ENCODE measurements at places on chromosomes 5 and 9.

GRCh38 chr9:100595391-100596199 lies 17.7 kb downstream of the CAVIN4 start:
- peak; percentile 17 for DNase-seq

DNA sequence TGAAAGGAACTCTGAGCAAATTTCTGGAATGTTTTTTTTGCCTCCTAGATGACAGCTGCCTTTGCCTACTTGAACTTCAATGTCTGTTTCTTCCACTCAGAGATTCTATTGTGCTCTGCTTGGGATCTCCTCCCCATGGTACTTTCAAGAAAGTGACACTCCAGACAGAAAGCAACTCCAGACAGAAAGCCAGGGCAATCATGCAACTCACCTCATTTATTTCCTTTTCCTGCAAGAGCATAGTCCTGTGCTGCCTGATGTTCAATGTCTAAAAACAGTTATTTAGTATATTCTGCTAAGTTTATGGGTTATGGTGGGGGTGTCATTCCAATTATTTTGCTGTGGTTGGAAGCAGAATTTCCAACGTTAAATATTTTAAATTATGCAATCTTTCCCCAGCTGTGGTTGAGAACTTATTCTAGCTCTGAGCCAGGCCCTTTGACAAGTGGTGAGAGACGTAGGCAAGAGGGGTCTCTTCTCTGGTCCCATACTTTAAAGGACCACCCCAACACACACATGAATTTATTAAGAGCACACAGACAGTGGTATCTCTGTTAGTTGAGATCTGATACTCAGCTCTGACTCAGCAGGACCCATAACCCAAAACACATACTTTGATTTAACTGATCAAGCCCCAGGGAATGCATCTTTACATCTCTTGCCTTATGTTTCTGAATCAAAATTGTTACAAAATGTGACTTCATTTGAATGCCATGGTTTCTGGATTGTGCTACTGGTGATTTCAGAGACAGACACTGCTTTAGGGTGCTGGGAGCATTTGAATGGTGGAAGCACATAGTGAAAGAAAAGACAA lies 39.5 kb upstream of the MAMDC2 start:
- no peak for DNase-seq

- DNase-seq = no peak
These were observed 132.7 kb downstream of the PDE4D start for GRCh38 chr5:59760785-59761348.

- DNase-seq = no peak
These were observed 580.8 kb downstream of the BNC2 start for GRCh38 chr9:16289639-16290038.

- DNase-seq = no peak
These were observed 271.0 kb upstream of the RIOK2 start for GRCh38 chr5:97454015-97454414.

GRCh38 chr9:93667627-93668026 lies 91.2 kb downstream of the PHF2 start:
- DNase-seq = no peak

DNA sequence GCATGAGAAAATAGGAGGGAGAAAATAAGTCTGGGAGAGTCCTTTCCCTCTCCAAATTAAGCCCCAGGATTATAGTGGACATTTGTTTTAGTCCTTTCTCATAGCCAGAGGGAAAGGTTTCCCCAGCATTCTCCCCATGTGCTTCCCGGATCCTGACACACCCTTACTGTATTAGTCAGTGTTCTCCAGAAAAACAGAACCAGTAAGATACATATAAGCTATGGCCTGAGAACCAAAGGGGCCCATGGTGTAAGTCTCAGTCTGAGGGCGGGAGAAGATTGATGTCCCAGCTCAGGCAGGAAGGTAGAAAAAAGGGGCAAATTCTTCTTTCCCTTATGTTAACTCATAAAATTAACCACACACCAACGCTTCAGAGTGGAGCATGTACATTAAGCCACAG lies 25.6 kb upstream of the SPATA31D4 start:
- DNase-seq = no peak

GRCh38 chr9:101311758-101312420 lies 72.9 kb downstream of the BAAT start:
- DNase-seq = peak; percentile 77

- no peak for DNase-seq
These were observed 473.1 kb downstream of the NR2F1-AS1 start for GRCh38 chr5:93107805-93108520.

DNA sequence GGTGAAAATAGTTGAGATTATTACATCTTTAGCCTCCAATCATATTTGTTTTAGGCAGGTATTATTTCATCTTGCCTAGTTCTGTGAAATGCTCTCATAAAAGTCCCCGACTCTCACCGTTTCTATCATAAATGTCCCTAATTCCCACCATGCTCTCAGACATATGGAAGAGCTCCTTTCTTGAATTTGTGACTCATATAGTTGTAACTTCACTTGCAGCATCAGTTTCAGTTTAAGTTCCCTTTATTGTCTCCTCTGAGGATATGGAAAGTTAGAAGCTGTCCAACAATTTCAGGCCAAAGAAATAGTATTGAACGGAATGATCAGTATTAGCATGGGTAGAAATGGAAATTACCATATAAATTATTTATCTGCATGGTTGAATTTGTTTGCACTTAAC lies 187.5 kb upstream of the NR4A3 start:
- DNase-seq = no peak

DNA sequence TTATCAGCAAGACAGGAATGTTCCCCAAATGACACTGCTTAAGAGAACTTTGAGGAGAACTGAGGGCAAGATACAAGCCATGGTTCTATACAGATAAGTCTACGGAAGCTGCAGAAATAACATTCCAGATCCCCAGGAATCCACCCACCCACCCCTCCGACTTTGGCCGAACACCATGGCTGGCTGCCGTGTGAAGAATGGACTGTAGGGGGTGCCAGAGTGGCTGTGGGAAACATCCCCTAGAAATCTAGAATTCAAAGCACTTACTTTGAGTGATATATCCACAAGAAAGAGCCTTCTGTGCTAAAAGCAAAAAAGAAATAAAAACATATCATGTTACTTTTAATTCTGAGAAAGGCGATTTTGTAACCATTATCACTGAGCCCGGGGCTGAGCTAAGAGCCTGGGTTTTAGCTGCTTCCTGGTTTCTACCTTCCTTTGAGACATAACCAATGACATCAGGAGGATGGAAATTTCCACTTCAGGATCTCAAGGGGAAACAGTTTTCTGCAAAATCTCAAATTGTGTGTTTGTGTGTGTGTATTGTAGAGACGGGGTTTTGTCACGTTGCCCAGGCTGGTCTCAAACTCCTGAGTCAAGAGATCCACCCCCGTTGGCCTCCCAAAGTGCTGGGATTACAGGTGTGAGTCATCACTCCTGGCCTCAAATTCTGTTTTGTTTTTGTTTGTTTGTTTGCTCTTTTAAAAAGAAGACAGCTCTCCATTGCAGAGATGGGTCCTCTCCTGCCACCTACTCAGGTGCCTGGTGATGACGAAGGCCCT lies 36.4 kb downstream of the GGTA1 start:
- no peak for DNase-seq

DNA sequence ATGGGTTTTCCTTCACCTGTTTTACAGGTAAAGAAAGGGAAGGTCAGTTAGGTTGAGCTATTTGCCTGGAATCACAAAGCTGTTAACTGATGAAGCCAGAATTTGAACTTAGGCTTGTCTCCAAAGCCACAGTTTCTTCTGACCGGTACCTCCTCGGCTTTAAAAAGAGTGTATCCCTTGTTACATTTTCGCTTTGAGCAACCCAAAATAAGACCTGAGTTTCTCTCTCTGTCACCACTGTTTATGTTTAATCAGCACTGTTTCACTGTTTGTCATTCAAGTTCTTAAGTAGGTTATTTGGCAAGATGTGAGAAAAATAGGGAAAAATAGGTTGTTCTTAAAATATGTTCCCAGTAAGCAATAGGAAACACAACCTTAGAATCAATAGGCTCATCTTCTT lies 84.6 kb downstream of the VCAN start:
- no peak for DNase-seq

DNA sequence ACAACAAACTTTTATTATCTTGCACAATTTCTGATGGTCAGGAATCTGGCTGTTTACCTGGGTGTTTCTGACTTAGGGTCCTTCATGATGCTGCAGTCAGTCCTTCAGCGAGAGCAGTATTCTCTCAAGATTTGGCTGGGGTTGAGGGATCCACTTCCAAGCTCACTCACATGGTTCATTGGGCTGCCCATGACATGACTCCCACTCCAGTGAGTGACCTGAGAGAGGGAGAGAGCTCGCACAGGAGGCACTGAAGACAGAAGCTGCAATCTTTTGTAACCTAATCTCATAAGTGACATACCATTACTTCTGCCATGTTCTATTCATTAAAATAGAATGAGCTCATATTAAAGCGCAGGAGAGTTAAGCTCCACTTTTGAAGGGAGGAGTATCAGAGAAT lies 212.6 kb downstream of the SPATA31D1 start:
- no peak for DNase-seq

DNA sequence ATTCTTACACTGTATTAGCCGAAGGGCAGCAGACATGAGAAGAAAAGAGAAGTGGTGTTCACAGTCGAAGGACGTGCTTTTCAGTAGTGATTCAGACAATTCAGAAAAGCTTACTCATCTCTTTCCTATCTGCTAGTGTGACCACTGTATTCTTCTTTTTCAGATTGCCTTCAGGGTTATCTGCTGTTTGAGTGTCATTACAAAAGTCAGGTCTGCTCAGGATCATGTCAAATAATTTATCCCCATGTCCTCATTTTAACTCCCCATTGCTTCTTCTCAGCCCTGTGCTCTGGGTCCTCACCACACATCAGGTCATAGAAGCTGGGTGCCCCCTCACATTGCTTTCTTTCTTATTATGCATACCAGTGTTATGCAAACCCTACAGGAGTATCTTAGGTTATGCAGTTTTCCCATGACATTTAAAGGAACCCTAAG lies 394.0 kb downstream of the CETN3 start:
- DNase-seq = no peak

- DNase-seq = no peak
These were observed 456.2 kb upstream of the NMUR2 start for GRCh38 chr5:152861231-152861630.

DNA sequence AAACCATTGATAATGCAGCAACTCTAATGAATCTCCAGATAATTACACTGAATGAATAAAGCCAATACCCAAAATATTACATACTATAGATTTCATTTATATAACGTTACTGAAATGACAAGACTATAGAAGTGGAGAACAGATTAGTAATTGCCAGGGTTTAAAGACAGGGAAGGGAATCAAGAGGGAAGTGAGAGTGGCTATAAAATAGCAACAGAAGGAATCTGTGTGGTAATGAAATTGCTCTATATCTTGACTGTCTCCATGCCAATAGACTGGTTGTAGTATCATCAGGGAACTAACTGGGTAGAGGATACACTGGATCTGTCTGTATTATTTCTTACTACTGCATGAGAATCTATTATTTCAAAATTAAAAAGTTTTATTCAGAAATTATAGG lies 396.5 kb upstream of the RPS23 start:
- no peak for DNase-seq

GRCh38 chr5:52638732-52639131 lies 149.0 kb upstream of the ITGA1 start:
- no peak for DNase-seq

DNA sequence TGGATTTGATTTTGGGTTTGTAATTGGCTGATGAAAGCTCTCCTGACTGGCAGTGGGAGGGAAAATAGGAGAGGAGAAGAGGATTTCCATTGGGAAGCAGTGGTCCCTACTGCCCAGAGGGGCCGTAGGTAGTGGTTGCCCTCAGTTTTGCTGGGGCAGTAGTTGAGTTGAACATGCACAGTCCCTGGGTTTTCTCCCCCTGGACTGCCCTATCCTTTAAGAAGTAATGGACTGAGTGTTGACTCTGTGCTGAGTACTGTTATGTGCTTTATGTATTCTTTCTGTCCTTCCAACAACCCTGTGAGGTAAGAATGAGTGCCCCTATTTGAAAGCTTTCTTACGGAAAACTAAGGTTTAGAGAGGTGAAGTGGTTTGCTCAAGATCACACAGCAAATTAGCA lies 111.2 kb upstream of the RPS23 start:
- DNase-seq = no peak

GRCh38 chr5:74257060-74257527 lies 383.4 kb downstream of the ENC1 start:
- DNase-seq = no peak

- DNase-seq = no peak
These were observed 10.1 kb upstream of the NXNL2 start for GRCh38 chr9:88524911-88525310.

DNA sequence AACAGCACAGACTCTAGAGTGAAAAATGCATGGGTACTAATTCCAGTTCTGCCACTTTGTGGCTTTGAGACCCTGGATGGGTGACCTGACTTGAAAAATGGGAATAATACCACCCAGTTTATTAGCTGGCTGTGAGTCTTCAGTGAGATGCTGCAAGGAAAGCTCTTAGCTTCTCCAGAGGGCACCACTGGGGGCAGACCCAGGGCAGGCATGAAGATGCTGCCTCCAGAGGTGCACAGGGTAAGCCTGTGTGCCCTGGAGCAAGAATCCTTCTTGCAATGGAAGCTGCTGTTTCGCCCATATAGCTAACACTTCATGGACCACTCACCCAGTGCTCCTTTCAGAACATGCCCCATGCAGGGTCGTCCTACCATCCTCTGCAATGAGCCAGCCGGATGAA lies 75.7 kb downstream of the C5orf15 start:
- DNase-seq = no peak

GRCh38 chr9:77916820-77917219 lies 114.8 kb downstream of the GNAQ start:
- no peak for DNase-seq

- DNase-seq = no peak
These were observed 681 bp upstream of the LHFPL2 start for GRCh38 chr5:78649211-78649695.

DNA sequence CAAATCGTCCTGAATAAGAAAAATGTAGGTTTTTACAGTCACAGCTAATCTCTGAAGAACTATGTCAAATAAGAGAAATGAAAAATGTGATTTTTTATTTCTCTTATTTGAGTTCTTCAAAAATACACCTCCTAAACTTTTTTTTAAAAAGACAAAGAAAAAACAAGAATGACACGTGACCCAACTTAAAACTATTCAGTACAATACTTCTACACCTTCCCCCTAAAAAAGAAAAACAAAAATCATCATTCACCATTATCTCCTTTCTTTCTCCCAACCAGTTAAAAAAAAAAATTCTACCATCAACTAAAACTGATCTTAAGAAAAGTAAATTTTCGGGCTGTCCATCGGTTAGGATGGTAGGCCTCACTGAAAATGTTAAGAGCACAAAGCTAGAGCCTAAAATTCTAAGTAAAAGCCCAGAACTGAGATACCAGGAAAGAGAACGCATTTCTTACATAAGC lies 2.1 kb downstream of the RNF145 start:
- DNase-seq = no peak

DNA sequence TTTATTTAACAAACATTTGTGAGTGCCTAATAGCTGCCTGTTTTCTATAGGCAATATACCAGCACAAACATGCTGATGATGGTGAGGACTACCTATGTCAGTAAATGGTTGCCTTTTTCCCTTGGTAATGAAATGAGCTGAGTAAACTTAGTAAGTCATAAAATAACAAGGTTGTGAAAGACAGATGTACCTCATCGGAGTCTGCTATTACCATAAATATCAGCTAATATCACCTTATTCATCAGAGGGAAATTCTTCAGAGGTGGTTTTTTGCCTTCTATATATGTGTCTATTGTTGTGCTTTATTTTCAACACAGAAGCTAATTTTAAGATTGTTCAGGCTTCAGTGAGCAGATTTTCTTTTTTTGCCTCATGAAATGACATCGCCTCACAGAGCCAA lies 1040.5 kb downstream of the DTWD2 start:
- DNase-seq = no peak

- no peak for DNase-seq
These were observed 97.4 kb downstream of the GAPVD1 start for GRCh38 chr9:125359011-125359410.

- DNase-seq = no peak
These were observed 19.4 kb downstream of the GOLM1 start for GRCh38 chr9:86079865-86080469.

All from LNCaP clone FGC (cell line).